T-helper 1 cell (primary cell): ENCODE measurements at places on chromosomes 2 and 18.

DNA sequence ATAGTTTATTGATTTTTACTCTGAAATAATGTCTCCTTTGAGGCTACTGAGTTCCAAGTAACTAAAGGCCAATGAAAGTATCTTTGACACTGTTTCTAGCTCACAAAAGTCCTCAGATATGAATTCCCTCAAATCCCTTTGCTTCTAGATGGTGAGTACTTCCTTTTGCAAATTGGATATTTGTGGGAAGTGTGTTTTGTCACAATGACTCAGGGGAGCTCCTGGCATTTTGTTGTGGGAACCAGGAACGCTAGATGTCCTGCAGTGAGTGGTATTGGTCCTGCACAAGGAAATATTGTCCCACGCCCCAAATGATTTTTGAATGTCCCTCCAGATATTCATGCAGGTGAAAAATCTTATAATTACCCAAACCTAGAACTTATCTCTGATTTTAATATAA, 24.3 kb downstream of the TACR1 start:
- DNase-seq = no peak

DNA sequence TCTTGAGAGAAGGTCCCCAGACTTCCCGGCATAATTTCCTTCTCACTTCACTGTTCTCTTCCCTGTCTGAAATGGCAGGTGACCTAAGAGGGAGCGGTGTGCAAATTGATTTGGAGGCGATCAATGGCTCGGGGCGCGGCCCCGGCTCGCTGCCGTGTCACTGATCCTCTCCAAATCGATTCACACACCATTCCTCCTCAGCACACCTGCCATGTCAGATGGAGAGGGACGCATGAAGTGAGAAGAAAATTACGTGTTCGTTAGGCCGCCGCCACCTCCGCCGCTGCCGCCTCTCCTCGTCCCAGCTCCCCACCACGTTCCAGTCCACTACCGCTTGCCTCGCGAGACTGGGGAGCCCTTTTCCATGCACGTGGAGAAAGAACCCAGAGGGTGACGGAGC, 31.8 kb upstream of the BCL11A start:
- DNase-seq = no peak

- no peak for DNase-seq
Measured at GRCh38 chr18:48297139-48297538, 112.0 kb downstream of the ZBTB7C start.

DNA sequence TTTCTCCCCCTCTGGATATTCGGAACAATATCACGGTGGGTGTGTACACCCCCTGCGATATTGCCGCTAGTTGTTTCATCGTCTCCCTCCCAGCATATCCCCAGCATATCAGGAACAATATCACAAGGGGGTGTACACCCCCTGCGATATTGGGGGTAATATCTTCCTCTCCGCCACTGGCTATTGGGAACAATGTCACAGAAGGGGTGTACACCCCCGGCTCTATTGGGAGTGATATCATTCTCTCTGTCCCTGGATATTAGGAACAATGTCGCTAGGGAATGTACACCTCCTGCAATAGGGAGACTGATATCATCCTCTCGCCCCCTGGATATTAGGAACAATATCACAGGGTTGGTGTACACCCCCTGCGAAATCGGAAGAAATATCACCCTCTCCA, 1932.0 kb downstream of the SUCLG1 start:
- DNase-seq = no peak

DNA sequence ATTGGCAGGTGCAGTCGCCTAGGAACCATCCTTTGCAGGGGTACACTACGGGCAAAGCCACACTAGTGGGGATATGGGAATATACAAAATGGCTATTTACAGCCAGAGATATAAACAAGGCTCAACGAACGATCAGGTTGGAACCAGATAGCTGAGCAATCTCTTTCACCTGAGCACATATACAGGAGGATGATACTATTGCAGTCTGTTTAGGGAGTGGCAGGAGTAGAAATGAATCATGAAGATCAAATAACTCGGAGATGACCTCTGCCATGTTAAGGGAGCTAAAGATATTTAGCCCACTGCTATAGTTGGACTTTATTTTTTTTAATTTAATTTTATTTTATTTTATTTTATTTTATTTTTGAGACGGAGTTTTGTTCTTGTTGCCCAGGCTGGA, 33.8 kb downstream of the TEX44 start:
- DNase-seq = no peak
